ENCODE measurements at places on chromosomes 7 and 10.

- no peak for DNase-seq
These were observed 123.1 kb downstream of the GNAI1 start for GRCh38 chr7:80257756-80258155.

- no peak for DNase-seq
These were observed 119.2 kb downstream of the NEURL1 start for GRCh38 chr10:103612462-103613365.

GRCh38 chr10:82149674-82150073, 274.7 kb downstream of the NRG3 start:
- DNase-seq: no peak

GRCh38 chr10:70600512-70601395, 1.8 kb downstream of the PRF1 start:
- DNase-seq: no peak

- DNase-seq: no peak
These were observed 573.0 kb upstream of the PCDH15 start for GRCh38 chr10:55374060-55374459.

GRCh38 chr10:14583252-14583651, 191.4 kb downstream of the FAM107B start:
- no peak for DNase-seq

Measured in SK-N-DZ (cell line).